ENCODE measurements at places on chromosomes 16 and 17. TPM values are rescaled to one million over a fixed set of nuclear protein-coding genes. Genes with fewer than 3 reads are reported as not detected.

NUPR1 gene
- 40.7 TPM for total RNA-seq

CD19 gene
- total RNA-seq = not detected

MGAT5B gene
- 0.15 TPM for total RNA-seq

AIPL1 gene
- not detected for total RNA-seq

GPR142 gene
- total RNA-seq = not detected

DPEP2 gene
- total RNA-seq = not detected

ALOX12 gene
- not detected for total RNA-seq

STH gene
- total RNA-seq = not detected

EXOC3L1 gene
- total RNA-seq = 0.69 TPM

ODAD4 gene
- 0.20 TPM for total RNA-seq

C16orf96 gene
- total RNA-seq = not detected

BCAR1 gene
- total RNA-seq = 42.5 TPM

GAST gene
- not detected for total RNA-seq

PLA2G10 gene
- total RNA-seq = not detected

PRDM7 gene
- not detected for total RNA-seq

IL34 gene
- 0.78 TPM for total RNA-seq

KRT12 gene
- total RNA-seq = not detected

GINS2 gene
- total RNA-seq = 0.31 TPM

KRTAP4-5 gene
- not detected for total RNA-seq

SLC38A10 gene
- 127 TPM for total RNA-seq

KIF2B gene
- not detected for total RNA-seq

FCSK gene
- 8.5 TPM for total RNA-seq

ATAD5 gene
- 0.15 TPM for total RNA-seq

COG1 gene
- total RNA-seq = 15.5 TPM

FBXW10 gene
- total RNA-seq = not detected

NLGN2 gene
- total RNA-seq = 23.5 TPM

KRTAP2-2 gene
- not detected for total RNA-seq

PRSS22 gene
- not detected for total RNA-seq

ARL6IP1 gene
- total RNA-seq = 90.5 TPM

ATP5PD gene
- 236 TPM for total RNA-seq

GUCY2D gene
- total RNA-seq = not detected

IGF2BP1 gene
- not detected for total RNA-seq

TMEM231 gene
- total RNA-seq = 13.7 TPM

NPIPB8 gene
- total RNA-seq = 0.06 TPM

RNF157 gene
- total RNA-seq = 0.10 TPM

UTS2R gene
- total RNA-seq = not detected

CCL13 gene
- 4.1 TPM for total RNA-seq

NHLRC4 gene
- 3.5 TPM for total RNA-seq

CD79B gene
- total RNA-seq = 0.31 TPM

PPL gene
- 145 TPM for total RNA-seq

TMEM100 gene
- 2.9 TPM for total RNA-seq

CTRB1 gene
- not detected for total RNA-seq

VMO1 gene
- total RNA-seq = 0.94 TPM

TP53TG3F gene
- not detected for total RNA-seq

KRTAP17-1 gene
- not detected for total RNA-seq

PLEKHH3 gene
- total RNA-seq = 14.2 TPM

MCRIP2 gene
- 34.2 TPM for total RNA-seq

CLDN6 gene
- not detected for total RNA-seq

TPSG1 gene
- total RNA-seq = not detected

CD7 gene
- 0.20 TPM for total RNA-seq

MT1A gene
- 0.88 TPM for total RNA-seq

All from cardiac ventricle fibroblast (primary cell).